Memory B cell (primary cell): ENCODE measurements at places on chromosomes 2 and 18.

- no peak for DNase-seq
Observed at GRCh38 chr2:158668001-158668765, 126.9 kb upstream of the DAPL1 start.

DNA sequence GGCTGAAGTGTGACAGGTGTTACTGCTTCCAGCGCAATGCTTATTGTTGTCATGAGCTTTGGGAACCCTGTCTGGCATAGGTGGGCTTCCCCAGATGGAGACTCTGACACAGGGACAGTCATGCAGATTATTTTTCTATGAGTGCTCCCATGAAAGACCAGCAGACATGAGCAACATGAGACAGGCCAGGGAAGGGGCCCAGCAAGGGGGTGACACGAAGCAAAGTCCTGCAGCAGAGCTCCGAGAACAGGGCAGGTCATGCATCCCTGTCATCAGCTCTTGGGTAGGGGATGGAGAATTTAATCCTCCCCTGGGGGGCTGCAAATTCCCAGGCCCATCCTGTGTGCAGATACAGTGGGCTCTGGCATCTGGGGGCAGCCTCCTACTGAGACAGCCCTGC, 77.4 kb downstream of the CTAGE1 start:
- no peak for DNase-seq

DNA sequence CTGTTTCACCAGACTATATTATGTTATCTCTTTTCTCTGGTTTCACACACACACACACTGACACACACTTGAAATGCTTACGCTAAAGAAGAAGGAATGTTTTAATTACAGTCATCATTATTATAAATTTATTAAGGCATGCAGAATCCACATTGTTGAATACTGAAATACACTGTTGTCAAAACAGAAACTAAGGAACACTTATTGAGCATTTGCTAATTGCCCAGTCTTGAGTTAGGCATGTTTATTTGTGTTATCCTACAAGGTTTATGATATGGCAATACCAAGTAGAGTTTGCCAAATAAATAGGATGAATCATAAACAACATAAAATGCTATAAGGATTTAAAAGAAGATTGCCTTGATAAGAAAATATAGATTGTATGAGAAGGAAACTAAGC, 917.0 kb upstream of the PIK3C3 start:
- no peak for DNase-seq

DNA sequence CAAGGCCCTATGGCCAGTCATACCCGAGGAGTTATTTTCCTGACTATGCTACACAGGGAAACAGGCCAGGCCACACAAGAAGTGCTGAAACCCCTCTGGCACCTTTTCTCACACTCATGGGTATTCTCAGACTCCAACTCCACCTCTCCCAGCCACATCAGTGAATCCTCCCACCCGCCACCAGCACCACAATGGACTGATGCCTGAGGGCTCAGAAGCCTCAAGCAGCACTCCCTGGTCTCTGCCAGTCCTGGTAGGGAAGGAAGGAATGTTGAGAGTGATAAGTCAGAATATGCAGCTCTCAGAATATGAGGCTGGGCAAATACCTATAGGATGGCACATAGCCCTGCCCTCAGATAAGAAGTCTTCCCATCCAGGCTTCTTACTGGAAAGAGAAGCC, 391.1 kb downstream of the ALK start:
- DNase-seq = no peak

DNA sequence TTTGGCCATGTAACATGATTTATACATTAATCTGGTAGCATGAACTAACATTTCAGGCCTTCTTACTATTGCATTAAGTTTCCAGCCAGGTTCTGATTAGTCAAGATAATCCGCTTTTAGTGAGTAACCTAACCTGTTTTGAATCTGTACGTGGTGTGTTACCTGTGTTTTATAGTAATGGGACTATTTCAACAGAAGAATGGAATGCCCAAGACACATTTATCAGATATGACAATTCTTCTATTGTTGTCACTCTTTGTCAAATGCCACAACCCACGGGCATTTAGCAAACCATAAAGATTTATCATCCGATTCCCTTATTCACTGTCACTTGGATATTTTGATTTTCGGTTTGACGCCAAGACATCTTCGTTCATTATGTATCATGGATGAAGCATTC, 117.9 kb downstream of the ETAA1 start:
- no peak for DNase-seq

DNA sequence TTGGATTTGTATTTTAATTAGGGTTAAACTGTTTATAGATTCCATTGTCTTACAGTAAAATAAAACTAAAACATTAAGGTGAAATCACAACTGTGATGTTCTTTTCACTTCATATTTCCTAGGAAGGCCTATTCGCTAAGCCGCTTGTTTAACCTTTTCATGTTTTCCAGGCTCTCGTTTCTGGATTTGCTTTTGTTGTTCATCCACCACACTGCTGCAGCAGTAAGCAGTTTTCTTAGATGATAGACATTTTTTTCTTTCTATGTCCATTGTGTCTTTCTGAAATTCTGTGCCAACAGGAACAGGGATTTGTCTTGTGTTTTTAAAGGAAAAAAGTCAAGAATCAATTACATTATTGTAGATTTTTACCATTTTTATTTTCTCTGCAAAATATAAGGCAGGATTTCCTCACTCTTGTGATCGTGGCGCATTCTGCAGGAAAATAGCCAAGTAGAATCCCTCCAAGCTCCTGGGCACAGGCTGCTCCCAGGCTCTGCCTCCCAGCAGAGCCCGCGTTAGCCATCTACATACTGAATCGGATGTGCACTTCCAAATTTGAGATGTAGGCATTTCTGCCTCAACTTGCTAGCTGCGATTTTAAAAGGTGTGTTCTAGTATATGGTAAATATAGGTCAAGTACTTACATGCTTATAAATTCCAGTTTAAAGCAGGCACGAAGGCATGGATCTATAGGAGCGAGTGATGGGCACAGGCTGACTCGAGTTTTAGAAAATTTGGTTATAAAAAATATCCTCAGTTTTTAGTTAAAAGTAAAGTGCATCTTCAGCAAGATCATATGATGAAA, 10.2 kb downstream of the TSHZ1 start:
- DNase-seq = no peak

- DNase-seq = no peak
Observed at GRCh38 chr18:58567453-58568196, 61.3 kb downstream of the ALPK2 start.

GRCh38 chr2:131027566-131028528, 65.4 kb downstream of the FAM168B start:
- no peak for DNase-seq

GRCh38 chr18:77073336-77074093, 59.1 kb downstream of the MBP start:
- no peak for DNase-seq

GRCh38 chr2:71833855-71834560, 313.7 kb downstream of the CYP26B1 start:
- DNase-seq = no peak

GRCh38 chr2:189783451-189783926, 650 bp downstream of the ORMDL1 start:
- DNase-seq = no peak

- no peak for DNase-seq
Observed at GRCh38 chr2:8619071-8619470, 62.8 kb upstream of the ID2 start.

- no peak for DNase-seq
Observed at GRCh38 chr18:12574494-12575185, 83.3 kb downstream of the SPIRE1 start.

DNA sequence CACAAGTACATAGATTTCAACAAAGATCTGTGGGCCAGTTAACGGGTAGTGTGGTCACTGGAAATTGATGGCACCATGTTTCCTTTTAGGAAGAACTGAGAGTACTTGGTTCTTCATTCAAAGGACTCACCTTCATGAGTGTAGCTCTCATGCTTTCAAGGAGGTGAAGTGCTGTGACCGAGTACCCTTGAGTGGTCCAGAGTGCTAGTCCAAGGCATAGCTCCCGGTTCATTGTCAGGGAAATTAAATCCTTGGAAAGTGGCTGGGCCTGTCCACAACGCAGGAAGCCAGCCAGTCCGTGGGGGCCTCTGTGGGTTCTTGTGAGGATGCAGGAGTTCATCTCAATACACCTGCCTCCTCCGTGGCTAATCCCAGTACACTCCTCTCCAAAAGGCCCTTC, 295.1 kb downstream of the GALR1 start:
- DNase-seq = no peak

- no peak for DNase-seq
Observed at GRCh38 chr18:67770520-67770919, 254.0 kb upstream of the DSEL start.

DNA sequence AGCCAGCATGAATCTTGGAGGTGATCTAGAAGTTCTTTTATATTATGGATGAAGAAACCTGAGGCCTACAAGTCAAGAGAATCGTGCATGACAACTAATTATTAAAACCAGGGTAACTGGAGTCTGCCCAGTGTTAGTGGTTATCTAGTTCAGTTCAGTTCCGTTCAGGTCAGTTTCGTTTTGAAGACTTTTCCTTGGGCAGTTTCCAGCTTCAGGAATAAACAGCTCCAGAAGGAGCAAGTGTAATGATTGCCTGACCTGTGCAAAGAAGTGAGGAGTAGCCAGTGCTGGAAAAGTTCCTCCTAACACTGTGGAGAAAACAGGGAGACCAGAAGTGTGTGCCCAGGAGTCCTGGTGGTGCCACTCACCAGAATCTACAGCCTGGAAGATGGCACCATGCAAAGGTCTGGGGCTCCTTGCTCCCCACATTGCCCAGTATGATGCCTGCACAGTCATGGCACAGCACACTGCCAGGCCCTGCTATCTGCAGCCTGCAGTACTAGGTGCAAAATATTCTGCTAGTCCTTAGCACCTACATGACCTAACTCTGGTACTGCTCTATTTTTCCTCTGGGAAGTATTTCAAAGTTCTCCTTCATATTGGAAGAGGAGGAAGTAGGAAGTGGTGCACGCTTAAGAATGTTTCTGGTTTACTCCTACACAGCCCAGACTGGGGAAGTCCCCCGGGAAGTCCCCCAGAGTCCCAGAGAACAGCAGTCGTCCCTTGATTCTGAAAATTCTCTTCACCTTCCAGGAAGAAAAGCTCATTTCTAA, 65.8 kb downstream of the SUMO1 start:
- DNase-seq = no peak
